Endothelial cell of umbilical vein (primary cell): ENCODE measurements at places on chromosomes 2 and 18. TPM values are rescaled to one million over a fixed set of nuclear protein-coding genes. Genes with fewer than 3 reads are reported as not detected.

Gene FAM237A
- total RNA-seq, result not detected in 2 replicates

Gene BOLL
- total RNA-seq, result not detected in 2 replicates

Gene CTNNA2
- not detected in 2 replicates for total RNA-seq

Gene FOXD4L1
- total RNA-seq, result 0.18 TPM in 1 of 2 replicates, not detected in the other

Gene SPP2
- not detected in 2 replicates for total RNA-seq

Gene CRYGD
- total RNA-seq, result not detected in 2 replicates

Gene ANKRD53
- 1.3 and 2.2 TPM in 2 replicates for total RNA-seq

GRCh38 chr18:50465211-50466153, 90.6 kb downstream of the SKA1 start:
- no peak for DNase-seq
- H3K27me3 ChIP-seq, result no peaks in the 10 kb centered on the region
- H3K27ac ChIP-seq, result no peak overlapping the region
- H3K4me1 ChIP-seq, result no peaks in the 10 kb centered on the region
- no peak overlapping the region for H3K4me3 ChIP-seq

- H3K27me3 ChIP-seq, result no peaks in the 10 kb centered on the region
- no peaks in the 10 kb centered on the region for H3K4me1 ChIP-seq
- no peaks in the 10 kb centered on the region for H3K36me3 ChIP-seq
These were observed 5.7 kb downstream of the SCN3A start for GRCh38 chr2:165198181-165198580.

- H3K36me3 ChIP-seq, result no peaks in the 10 kb centered on the region
- peaks cover 7% of the 10 kb centered on the region for H3K4me1 ChIP-seq
- no peak for DNase-seq
- H3K27ac ChIP-seq, result no peak overlapping the region
These were observed 168.7 kb downstream of the TMEM247 start for GRCh38 chr2:46647766-46648742.

DNA sequence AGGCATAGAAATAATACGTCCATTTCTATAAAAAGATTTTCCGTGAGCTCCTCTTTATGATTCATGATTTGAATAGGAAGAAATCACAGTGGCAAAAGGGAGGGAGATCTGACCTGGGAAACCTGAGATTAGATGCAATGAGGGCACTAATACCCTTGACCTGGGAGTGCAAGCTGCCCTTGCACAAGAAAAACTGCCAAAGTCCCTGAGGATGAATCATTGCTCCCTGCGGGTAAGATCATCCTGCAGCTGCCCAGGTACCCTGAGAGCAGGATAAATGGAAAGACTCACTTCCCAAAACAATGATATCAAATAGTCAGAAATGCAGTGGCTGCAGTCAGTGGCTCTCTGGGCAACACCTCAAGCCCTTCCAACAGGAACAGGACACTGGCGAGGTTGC, 11.6 kb downstream of the FHL2 start:
- H3K4me3 ChIP-seq, result no peak overlapping the region
- DNase-seq, result peak; percentile 59
- no peaks in the 10 kb centered on the region for H3K27me3 ChIP-seq
- H3K27ac ChIP-seq, result peak overlapping the region; percentile 92
- peaks cover 61% of the 10 kb centered on the region for H3K4me1 ChIP-seq

- no peaks in the 10 kb centered on the region for H3K36me3 ChIP-seq
- H3K4me3 ChIP-seq, result no peak overlapping the region
- DNase-seq, result no peak
- no peak overlapping the region for H3K27ac ChIP-seq
- no peaks in the 10 kb centered on the region for H3K27me3 ChIP-seq
These were observed 145.6 kb downstream of the NDUFA10 start for GRCh38 chr2:239879423-239880084.

DNA sequence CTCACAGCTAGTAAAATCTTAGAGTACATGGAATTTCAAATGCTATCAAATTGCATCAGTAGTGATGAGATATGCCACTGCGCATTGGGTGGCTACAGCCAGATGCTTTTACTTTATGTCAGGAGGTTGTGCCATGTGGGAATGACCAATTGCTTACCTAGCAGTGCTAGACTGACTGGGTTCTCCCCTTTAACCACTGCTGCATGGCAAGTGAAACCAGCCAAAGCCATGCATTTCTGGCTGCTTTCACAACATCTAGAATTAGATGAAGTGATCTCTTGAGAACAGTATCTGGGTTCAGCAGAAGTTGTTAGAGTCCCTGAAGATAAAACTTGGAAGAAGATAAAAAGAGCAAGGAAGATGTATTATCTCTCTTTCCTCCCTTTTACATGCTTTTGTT, 1174.2 kb upstream of the CDH2 start:
- H3K36me3 ChIP-seq, result no peaks in the 10 kb centered on the region
- H3K4me1 ChIP-seq, result no peaks in the 10 kb centered on the region
- H3K27me3 ChIP-seq, result no peaks in the 10 kb centered on the region
- H3K4me3 ChIP-seq, result no peak overlapping the region
- DNase-seq, result no peak
- no peak overlapping the region for H3K27ac ChIP-seq

- no peak for DNase-seq
- no peak overlapping the region for H3K4me3 ChIP-seq
- no peaks in the 10 kb centered on the region for H3K36me3 ChIP-seq
- no peak overlapping the region for H3K27ac ChIP-seq
- H3K4me1 ChIP-seq, result no peaks in the 10 kb centered on the region
- H3K27me3 ChIP-seq, result no peaks in the 10 kb centered on the region
These were observed 180.1 kb downstream of the CAPN13 start for GRCh38 chr2:30627151-30627550.

DNA sequence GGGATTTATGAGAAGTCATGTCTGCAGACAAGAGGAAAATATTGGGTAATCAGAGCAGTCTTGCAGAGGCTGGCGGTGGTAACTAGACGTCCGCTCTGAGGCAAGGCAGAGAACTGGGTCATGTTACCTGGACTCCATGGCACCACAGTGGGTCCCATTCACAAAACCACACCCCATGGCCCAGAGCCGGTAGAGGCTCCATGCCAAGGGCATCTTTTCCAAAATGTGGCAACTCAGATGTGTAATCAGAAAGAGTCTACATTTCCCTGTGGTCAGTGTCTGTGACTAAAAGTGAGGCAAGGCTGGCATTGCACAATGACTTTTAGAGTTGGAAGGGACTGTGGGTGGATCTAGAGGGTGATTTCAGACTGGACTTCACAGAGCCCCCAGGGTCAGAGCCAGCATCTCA, 113.1 kb downstream of the MREG start:
- no peaks in the 10 kb centered on the region for H3K4me1 ChIP-seq
- H3K36me3 ChIP-seq, result no peaks in the 10 kb centered on the region
- DNase-seq, result no peak
- H3K27me3 ChIP-seq, result no peaks in the 10 kb centered on the region
- H3K4me3 ChIP-seq, result no peak overlapping the region

GRCh38 chr18:77105680-77106079, 26.9 kb downstream of the MBP start:
- no peak for DNase-seq
- H3K27ac ChIP-seq, result no peak overlapping the region
- H3K4me1 ChIP-seq, result peaks cover 39% of the 10 kb centered on the region
- H3K36me3 ChIP-seq, result no peaks in the 10 kb centered on the region
- no peaks in the 10 kb centered on the region for H3K27me3 ChIP-seq

- H3K36me3 ChIP-seq, result no peaks in the 10 kb centered on the region
- no peaks in the 10 kb centered on the region for H3K27me3 ChIP-seq
- H3K4me1 ChIP-seq, result no peaks in the 10 kb centered on the region
- H3K4me3 ChIP-seq, result no peak overlapping the region
These were observed 79.6 kb downstream of the LBH start for GRCh38 chr2:30310955-30311354.

DNA sequence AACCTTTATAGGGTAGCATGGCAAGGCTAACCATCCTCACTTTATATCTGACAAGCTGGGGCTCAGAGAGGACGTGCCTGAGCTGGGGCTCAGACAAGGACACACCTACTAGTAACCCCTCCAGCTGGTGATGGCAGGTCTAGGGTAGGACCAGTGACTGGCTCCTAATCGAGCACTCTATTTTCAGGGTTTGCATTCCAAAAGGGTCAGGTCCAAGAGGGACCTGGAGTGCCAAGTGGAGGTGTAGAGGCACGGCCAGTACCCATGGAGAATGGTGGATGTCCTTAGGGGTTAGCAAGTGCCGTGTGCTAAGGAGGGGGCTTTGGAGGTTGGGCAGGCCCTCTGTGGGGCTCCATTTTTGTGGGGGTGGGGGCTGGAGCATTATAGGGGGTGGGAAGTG, 1.2 kb upstream of the DES start:
- H3K27ac ChIP-seq, result no peak overlapping the region
- peaks cover 30% of the 10 kb centered on the region for H3K27me3 ChIP-seq

GRCh38 chr2:232325324-232326273, 53.0 kb upstream of the ALPP start:
- no peaks in the 10 kb centered on the region for H3K27me3 ChIP-seq
- H3K4me3 ChIP-seq, result no peak overlapping the region
- DNase-seq, result peak; percentile 17
- no peak overlapping the region for H3K27ac ChIP-seq
- no peaks in the 10 kb centered on the region for H3K36me3 ChIP-seq

GRCh38 chr18:2686349-2686968, 30.9 kb downstream of the SMCHD1 start:
- DNase-seq, result no peak
- no peak overlapping the region for H3K27ac ChIP-seq
- no peak overlapping the region for H3K4me3 ChIP-seq
- no peaks in the 10 kb centered on the region for H3K4me1 ChIP-seq
- no peaks in the 10 kb centered on the region for H3K36me3 ChIP-seq

DNA sequence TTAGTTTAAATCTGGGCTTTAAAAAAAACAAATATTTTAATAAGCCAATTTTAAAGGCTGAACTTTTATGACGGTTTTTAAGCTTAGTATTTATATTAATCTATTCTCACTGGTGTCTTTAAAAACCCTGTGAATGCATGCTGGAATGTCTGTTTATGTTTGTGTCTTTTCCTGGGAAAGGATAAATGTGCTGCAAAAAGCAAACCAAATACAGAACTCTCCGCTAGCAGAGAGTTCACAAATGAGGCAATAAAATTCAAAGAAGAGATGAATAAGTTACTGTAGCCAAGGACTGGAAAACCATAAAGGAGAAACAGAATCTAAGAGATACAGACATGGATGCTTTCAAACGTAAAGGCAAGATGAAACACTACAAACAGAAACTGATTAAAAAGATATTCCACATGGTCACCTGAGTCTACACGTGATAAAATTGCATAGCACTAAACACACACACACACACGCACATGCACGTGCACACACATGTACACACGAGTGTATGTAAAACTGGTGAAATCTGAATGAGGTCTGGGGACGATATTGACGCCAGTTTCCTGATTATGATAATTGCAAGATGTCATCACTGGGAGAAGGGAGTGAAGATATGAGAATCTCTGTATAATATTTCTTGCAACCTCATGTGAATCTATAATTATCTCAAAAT, 4.5 kb downstream of the TWIST2 start:
- H3K27me3 ChIP-seq, result peaks cover 8% of the 10 kb centered on the region
- no peak for DNase-seq

GRCh38 chr2:20578895-20579825, 71.7 kb downstream of the HS1BP3 start:
- no peak overlapping the region for H3K4me3 ChIP-seq
- peak overlapping the region; percentile 100 for H3K27ac ChIP-seq
- DNase-seq, result peak; percentile 100
- no peaks in the 10 kb centered on the region for H3K27me3 ChIP-seq

- no peak overlapping the region for H3K27ac ChIP-seq
- no peaks in the 10 kb centered on the region for H3K27me3 ChIP-seq
- DNase-seq, result no peak
- H3K4me1 ChIP-seq, result peaks cover 14% of the 10 kb centered on the region
These were observed 27.3 kb downstream of the PDIA6 start for GRCh38 chr2:10785260-10785659.

DNA sequence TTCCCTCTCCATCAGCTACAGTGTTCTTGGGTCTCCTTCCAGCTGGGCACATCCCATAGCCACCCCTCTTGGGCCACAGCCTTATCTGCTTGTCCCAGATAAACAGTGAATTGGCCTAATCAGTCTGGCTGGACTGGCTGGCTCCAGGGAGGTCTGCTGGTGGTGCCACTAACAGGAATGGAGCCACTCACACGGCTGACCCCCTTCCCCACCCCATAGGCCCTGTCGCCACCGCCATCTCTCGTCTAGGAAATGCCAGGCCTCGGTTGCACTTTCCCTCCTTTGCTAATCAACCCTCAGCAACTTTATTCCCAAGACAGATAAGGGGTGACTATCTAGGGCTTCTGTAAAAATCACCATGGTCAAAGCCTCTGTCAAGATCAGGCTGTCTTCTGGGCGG, 23.0 kb upstream of the TNP1 start:
- H3K4me1 ChIP-seq, result no peaks in the 10 kb centered on the region
- no peaks in the 10 kb centered on the region for H3K27me3 ChIP-seq
- no peak for DNase-seq
- no peaks in the 10 kb centered on the region for H3K36me3 ChIP-seq
- H3K4me3 ChIP-seq, result no peak overlapping the region

GRCh38 chr2:237190966-237191713, 105.5 kb downstream of the COPS8 start:
- no peak for DNase-seq
- no peaks in the 10 kb centered on the region for H3K4me1 ChIP-seq
- H3K27ac ChIP-seq, result no peak overlapping the region
